ENCODE measurements at places on chromosomes 7 and 10.

DNA sequence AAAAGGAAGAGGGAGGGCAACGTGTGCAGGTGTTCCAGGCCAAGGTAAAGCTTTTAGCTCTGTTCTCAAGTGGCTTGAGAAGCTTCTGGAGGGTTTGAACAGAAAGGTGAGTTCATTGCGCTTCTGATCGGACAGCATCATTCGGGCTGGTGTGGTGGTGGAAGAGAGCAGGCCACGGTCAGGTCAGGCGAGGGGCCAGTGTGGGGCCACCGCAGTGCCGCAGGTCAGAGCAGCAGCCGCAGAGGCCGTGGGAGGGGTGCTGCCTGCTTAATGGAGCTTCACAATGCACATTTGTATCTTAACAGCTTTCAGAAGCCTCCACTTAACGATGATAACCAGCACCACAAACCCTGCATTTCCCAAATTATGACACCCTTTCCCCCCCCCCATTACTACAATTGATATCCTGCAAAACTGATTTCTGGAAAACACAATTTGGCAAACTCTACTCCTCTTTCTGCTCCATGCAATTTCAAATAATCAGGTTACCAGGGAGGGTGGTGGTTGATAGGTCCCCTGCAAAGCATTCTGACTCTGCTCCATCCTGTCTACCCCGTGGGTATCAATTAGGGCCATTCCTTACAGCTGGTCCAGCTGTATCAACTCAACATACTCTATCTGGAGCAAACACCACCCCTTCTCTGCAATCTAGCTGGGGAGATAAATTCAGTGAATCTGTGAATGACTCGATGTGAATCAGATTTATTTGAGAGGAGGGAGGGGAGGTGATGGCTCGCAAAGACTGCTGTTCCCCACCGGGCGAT lies 162.9 kb downstream of the ACTR3B start:
- no peak for DNase-seq

GRCh38 chr10:52979295-52979990 lies 206.9 kb upstream of the MBL2 start:
- DNase-seq, result no peak

DNA sequence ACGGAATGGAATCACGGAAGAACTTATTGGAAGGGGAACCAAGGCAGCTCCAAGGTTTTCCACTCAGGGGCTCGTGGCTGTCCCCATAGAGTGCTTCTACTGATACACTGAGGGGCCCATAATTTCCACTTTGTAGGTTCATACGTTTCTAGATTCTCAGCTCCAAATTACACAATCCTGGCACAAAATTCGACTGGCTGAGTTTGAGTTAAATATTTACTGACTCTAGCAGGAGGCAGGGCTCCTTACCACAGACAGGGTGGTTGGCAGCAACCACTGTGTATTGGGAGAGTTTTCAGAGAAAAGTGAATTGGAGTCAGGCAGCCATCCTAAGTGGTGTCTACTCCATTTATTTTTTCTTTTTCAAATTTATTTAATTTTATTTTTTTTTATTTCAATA lies 55.4 kb upstream of the SEC61G start:
- DNase-seq, result no peak

DNA sequence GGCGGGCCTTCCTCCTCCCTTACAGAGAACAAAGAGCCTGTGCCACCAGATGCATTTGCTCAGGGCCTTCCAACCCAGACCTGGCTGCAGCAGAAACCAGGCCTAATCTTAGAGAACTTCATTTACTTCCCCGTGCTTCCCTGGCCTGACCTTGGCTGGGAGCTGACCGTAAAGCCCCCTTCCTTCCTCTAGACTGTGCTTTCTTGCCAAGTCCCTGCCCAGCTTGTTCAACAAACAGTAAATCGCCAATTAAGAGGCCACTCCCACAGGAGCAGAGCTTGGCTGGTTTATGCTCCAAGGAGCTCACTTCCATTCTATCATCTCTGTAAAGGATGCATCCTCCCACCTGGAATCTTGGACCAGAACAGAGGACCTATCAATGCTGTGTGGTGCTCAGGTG lies 110.9 kb downstream of the COL13A1 start:
- DNase-seq, result no peak

DNA sequence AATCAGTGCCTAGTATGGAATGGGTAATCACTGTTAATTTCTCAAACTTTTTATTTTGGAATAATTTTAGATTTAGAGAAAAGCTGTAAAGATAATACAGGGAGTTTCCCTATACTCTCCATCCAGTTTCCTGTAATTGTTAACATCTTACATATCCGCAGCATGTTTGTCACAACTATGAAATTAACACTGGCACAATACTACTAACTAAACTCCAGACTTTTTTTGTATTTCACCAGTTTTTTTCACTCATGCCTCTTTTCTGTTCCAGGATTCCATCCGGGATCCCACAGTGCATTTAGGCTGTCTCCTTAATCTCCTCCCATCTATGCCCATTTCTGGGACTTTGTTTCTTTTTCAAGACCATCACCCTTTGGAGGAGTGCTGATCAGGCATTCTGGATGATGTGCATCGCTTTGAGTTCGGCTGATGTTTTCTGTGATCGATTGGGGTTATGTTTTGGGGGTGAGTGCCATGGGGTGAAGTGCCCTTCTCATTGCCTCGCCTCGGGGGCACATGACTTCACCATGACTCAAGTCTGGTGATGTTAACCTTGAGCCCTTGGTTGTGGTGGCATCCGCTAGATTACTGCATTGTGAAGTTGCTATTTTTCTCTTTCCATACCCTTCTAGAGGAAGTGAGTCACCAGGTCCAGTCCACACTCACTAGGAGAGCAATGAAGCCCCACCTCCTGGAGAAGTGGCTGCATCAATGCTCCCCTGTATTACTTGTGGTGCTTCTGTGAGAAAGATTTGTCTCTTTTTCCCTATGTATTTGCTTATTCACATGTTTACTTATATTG lies 43.9 kb upstream of the GRB10 start:
- peak; percentile 74 for DNase-seq

DNA sequence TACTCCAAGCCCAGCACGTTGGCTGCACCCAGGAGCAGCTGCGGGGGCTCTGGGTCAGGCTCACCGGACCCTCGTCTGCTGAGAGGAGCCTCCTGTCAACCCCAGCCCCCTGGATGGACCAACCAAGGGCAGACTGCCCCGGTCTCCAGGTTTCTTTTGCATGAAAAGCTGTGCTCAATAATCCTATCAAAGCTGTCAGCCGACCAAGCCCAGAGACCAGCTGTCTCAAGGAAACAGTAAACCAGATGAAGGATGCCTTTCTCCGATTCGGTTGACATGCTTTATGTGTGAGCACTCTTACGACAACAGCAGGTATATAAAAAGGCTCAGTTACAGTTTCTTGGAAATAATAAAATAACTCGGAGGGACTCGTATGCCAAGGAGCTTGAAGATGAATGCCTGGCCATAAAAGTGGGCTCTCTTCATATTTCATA lies 71.6 kb upstream of the BAIAP2L1 start:
- no peak for DNase-seq

DNA sequence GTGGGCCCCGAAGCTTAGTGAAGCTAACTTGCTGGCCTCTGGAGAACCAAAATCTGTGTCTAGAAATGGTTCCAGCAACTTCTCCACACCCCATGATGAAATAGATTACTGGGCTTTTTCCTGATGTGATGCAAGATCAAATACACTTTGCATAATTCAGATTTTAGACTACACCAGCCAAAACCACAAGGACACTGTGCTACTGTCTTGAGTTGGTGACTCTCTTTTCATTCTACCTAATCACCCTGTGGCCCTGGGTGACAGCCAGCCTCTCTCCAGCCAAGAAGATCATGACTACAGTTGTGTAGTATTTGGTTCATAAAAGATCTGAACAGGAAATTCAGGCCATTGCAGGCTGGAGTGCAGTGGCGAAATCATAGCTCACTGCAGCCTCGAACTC lies 22.2 kb downstream of the AZGP1 start:
- no peak for DNase-seq

DNA sequence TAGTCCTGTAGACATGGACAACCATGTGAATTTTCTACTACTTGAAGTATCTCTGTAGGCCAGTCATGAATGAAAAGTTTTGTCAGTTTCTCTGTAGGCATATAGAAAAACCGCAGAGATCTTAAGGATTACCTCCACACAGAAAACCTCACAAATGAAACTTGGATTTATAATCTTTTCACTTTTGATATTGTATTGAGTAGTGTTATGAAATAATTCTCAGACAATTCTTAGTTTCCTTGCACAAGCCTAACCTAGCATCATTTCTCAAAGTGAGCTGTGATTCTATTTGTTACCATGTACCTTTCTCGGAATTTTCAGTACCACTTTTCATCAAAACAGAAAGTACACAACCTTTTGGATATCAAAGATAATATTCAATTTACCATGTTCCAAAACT lies 51.4 kb upstream of the OIT3 start:
- no peak for DNase-seq

DNA sequence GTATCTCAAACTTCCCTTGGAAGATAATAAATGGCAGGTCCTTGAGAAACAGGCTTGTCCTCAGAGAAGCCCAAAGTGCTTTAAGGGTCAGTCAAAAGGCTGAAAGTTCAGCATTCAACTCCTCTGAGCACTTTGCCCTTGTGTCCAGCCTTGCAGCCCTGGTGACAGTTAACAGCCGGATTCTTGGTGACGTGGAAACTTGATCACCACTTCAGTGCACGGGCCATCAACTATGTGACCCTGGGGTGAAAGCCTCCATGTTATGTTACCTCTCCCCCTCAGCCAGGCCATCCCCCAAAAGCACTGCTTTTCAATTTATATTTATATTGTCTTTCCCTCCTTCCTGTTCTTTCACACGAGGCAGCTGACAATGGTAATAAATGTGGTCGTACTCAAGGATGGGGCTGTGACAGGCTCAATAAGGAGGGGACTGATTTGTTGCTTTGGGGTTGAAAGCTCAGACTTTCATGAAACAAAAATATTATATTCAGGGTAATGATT lies 164.0 kb upstream of the NRP1 start:
- DNase-seq, result no peak

DNA sequence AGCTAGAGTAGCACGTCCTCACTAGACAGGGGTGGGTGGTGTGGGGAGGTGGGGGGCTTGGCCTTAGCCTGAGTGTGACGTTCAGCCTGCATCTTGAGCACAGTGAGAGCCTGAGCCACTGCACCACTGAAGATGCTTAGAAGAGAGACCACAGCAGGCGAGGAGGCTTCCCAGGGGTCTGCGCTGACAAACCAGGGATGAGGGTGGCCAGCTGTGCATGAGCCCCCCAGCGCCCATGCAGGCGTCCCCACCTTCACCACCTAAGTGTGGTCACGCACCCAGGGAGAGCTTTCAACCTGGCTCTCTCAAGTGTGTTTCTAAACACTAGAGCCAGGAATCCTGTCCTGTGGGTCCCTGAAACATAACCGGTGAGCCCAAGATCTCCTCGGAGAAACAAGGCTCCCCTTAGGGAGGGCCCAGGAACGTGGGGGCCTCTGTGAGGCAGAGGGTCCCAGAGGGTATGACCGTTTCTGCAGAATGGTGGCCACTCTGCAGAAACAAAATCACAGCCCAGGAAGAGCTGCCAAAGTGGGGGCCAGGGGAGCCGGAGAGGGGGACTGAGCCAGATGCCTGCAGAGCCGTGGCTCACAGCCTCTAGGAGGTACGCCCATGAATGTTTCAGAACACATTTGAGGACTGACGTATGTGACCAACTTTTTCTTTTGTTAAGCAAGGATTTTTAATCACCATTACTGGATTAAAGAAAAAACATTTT lies 85.2 kb upstream of the INSIG1 start:
- no peak for DNase-seq

DNA sequence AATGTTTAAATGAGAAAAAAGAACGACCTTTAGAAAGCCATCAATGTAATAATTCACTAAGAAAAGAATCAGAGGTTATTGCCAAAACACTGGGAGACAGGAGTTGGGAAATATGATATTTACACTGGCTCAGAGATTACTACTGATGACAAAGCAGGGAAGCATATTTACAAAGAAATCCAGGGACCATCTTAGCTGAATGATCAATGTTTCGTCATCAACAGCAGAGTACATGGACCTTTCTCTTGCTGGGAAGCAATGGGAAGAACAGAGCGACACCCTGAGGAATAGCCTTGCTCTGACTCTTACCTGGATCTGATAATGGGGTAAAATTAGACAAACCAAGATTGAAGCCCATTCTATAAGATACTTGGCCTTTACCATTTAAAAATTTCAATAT lies 1293.5 kb downstream of the XPNPEP1 start:
- DNase-seq, result no peak

DNA sequence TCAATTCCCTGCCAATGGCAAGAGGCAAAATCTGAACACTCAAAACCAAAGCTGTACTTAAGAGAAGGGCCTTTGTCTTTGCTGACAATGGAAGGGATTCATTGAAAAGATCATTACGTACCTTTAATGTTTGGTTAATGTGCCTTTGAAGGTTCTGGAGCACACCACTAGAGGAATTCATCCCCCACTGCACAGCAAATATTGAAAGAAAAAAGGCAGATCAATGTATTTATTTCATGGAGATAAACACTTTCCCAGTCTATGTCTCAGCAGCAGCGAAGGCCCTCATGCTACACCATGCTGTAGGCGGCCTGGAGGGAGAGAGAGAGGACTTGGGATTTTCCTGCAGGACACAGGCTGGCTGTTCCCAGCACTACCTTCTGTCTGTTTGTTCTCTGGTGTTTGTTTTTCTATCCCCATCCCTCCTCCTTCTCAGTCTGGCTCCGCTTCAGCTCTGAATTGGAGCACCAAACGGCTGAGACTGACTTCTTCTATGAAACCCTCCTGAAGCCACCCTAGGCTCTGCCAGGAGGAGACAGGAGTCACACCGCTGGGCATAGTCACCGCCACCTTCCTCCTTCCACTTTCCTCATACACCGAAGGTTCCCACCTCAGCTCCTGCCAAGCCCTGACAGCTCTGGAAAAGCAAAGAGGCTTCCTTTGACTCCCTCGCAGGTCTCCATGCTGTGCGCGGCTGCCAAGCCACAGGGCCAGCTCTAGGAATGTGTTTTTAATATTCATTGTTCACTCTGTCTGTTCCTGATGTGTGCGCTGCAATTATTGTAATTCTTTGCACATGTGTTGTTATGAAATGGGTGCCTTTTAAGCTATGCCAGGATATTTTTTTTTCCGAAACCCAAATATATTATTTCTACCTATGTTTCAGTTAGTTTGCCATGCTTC lies 301.5 kb downstream of the FZD1 start:
- DNase-seq, result no peak

- no peak for DNase-seq
These were observed 5.3 kb downstream of the PTF1A start for GRCh38 chr10:23197416-23197861.

GRCh38 chr10:72105710-72106109 lies 17.4 kb upstream of the SPOCK2 start:
- no peak for DNase-seq

DNA sequence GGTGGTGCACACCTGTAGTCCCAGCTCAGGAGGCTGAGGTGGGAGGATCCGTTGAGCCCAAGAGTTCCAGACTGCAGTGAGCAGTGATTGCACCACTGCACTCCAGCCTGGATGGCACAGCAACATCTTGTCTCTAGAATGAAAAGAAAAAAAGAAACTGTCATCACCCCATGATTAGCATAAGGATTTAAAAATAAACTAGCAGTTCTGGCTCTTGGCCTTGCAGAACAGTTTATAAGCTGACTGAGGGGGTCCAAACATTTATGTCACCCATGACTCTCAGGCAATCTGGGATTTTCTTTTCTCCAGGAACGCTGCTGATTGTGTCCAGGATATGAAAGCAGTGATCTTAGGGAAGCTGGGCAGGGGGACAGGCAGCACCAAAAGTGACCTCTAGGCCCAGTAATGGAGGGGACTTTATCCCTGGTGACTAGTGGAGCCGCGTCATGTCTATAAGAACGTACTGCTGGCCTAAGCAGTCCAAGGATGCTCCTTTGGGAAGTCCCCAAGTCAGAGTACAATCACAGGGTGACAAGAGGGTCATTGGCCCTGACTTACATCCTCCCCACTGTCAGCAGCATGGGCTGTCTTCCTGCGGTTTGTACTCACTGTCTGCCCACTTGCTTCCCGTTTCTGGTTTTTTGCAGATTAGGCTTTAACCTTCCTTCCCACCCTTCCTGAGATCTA lies 177.4 kb downstream of the ARHGAP12 start:
- DNase-seq, result no peak
